Ovary (tissue), 10 donors: ENCODE measurements at places on chromosomes 3 and 15. TPM values are rescaled to one million over a fixed set of nuclear protein-coding genes. Genes with fewer than 3 reads are reported as not detected.
A peak's percentile ranks its signal among the peaks of the same experiment; 100 is the strongest.

Gene GPR149
- polyA plus RNA-seq = not detected

Gene TM4SF18
- 7.0 TPM for polyA plus RNA-seq

Gene SLC22A13
- not detected for polyA plus RNA-seq

Gene NRROS
- 3.2 TPM for polyA plus RNA-seq

Gene COL6A5
- 0.04 TPM for polyA plus RNA-seq

Gene PIGZ
- polyA plus RNA-seq = 1.8 TPM

Gene SEMA5B
- polyA plus RNA-seq = 1.3 TPM

Gene FBXL2
- polyA plus RNA-seq = 4.6 TPM

Gene CCDC33
- not detected for polyA plus RNA-seq

Gene WHAMM
- polyA plus RNA-seq = 10.2 TPM

DNA sequence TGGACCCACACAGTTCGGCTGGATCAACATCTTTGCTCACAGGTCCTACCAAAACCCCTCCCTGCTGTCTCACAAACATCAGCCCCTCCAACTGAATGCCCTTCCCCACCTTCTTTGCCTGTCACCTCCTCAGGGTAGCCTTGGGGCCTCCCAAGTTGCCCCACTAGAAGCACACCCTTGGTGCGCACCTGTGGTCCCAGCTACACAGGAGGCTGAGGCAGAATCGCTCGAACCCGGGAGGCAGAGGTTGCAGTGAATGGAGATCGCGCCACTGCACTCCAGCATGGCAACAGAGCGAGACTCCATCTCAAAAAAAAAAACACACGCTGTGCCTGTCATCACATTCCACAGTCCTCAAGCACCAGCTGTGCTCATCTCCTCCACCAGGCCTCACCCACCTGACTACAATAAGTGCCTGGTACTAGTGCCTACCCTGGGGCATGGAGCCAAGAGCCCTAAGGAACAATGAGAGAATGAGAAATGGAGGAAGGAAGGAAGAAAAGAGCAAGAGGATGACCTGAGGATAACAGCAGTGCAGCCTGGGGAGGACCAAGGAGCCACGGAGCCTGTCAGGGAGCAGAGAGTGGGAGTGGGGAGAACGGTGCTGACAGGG, 26.0 kb downstream of the RPN1 start:
- DNase-seq = no peak

DNA sequence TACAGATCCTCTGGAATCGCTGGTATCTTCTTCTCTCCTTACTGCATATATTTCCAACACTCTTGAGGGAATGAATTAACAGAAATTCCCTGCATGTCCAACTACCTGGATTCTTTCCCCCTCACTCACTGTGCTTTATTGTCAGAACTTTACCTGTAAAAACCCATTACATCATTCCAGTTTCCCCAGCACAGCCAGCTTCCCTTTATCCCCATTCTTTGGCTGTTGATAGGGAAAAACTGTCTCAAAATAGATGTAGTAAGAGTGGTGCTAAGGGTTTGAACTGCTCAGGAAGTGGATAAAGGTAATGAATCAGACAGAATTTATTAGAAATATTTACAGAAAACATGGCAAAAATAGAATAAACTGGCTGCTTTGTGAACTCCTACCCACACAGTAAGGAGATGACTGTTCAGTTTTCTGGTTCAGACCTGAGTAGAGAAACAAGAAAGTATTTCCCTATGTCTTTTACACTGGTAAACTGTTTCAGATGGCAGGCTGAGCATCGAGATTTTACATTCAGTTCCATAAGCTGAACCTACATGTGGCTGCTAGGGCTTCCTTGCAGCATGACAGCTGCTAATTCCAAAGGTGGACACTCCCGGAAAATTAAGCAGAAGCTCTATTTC, 188.4 kb downstream of the CPNE4 start:
- DNase-seq = no peak

DNA sequence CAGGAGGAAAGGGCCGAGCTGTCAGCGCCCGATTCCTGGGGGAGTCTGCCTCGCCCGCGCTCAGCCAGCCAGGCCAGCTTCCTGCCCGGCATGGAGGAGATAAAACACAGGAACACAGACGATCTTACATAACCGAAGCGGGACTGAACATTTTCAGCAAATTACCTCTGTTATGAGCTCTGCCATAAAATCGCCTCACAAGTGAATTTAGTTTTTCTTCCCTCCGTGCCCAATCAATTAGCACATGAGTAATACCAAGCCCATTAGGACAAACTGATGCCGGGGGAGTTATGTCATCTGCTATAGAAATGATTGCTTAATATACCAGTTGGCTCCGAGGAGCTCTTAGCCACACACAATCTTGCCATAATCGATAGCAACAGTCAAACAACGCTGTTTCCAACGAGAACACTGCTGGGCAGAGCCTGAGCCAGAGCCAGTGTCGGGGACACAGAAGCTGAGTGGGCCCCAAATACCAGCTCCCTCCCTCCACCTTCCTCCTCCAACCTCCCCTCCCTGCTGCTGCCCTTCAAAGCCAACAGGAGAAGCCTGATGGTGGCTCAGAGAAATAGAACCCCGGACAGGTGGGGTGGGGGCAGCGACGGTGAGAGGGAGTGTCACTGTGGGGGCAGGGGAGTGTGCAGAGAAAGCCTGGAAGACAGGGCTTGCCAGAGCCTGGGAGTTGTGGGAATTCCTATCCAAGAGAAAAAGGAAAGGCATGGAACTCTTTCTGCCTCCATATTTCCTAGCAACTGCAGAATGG, 279.4 kb upstream of the TLE3 start:
- peak; percentile 42 for DNase-seq

DNA sequence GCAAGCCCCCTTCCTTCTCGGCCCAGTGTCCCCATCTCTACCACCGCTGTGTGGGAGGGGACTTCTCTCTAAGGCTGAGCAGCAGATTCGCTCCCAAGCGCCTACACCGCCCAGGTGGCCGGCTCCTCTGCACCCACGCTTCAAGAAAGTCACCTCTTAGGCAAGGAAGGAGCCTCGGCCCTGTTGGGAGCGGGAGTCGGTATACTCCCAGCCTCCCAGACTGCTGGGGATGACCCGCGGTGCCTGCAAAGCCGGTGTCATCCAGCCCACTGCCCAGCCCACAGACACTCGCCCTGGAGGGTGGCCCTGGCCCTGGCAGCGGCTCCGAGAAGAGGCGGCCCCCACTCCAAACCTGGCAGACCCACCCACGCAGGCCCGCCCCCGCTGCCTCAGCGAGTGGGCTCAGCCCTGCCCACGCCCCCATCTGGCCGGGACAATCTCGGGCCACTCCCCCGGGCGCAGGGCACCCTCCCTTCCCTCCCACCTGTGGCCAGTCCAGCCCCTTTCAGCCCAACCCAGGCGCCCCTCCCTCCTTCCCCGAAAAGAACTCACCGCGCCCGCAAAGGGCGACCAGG, 396 bp downstream of the CHRNB4 start:
- no peak for DNase-seq

DNA sequence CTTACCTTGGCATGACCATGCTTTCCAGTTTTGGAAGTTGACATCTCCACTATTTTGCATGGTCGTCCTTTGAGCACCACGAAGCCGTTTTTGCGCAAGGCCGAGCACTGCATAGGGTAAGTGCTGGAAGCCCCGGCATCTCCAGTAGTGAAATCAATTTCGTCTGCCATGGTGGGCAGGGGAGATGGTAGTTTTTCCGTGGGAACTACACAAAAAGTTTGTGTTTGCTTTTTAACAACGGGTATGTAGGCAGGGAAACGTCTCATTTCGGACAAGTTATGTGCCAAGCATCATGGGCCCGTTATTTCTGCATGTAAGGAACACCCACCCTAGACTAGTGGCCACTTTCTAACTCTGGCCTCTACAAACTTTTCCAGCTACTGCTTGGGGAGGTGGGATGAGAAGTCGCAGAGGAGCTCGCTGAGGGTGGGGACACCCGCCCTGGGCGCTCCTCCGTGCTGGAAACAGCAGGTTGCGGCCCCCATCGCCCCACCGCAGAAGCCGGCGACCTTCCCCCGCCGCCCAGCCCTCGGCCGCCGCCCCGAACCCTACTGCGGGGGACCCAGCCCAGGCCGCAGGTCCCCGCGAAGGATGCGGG, 701 bp downstream of the EIF5A2 start:
- DNase-seq = no peak

GRCh38 chr15:88700716-88701115, 61.9 kb downstream of the ISG20 start:
- DNase-seq = no peak

GRCh38 chr3:173699353-173699752, 301.8 kb downstream of the NLGN1 start:
- DNase-seq = no peak

DNA sequence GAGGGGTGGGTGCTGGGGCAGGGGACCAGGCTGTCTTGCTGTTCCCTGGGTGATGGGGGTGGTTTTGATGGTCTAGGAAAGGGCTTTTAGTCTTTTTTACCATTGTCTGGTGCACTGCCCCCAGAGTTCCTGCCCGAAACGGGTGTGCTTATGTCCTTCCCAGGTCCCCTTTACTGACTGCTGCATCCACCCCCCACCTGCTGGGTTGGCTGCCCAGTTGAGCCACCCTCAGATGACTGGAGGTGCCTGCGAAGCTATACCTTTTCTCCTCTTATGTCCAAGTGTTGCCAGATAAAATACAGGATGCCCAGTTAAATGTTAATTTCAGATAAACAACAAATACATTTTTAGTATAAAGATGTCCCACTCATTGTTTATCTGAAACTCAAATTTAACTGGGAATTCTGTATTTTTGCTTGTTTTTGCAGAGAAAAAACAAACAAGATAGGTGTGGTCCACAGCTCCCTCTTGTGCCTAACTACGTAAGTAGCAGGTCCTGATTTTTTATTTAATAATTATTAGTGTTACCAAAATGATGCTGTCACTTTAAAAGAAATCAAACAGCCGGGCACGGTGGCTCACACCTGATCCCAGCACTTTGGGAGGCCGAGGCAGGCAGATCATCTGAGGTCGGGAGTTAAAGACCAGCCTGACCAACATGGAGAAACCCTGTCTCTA, 6.1 kb upstream of the RPP14 start:
- no peak for DNase-seq

DNA sequence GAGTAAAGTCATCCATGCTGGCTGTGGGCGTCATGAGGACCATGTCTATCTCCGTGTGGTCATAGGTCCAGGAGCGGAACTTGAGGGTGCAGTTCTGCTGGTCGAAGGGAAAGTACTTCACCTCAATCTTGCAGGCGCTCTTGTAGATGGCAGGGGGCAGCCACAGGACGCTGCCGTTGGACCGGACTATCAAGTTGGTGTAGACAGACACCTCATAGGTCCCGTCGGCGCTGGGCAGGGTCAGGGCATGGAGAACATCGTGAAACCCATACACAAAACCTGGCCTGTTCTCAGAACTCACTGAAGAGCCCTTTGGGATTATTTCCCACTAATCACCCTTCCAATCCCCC, 8.9 kb upstream of the CHRNA3 start:
- DNase-seq = no peak

- DNase-seq = no peak
Measured at GRCh38 chr3:30754426-30754825, 140.0 kb downstream of the GADL1 start.

GRCh38 chr3:112167758-112168157, 34.7 kb upstream of the GCSAM start:
- no peak for DNase-seq

GRCh38 chr3:170961616-170962400, 53.4 kb upstream of the EIF5A2 start:
- no peak for DNase-seq

DNA sequence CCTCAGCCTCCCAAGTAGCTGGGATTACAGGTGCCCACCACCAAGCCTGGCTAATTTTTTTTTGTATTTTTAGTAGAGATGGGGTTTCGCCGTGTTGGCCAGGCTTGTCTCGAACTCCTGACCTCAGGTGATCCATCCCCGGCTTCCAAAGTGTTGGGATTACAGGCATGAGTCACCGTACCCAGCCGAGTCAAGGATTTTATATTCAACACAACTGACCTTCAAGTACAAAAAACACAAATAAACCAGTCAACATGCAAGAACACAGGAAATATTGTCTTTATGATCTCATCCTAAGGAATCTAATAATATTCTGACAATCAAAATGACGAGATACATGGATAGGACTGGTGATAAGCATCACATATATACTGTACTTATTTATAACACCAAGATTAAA, 37.9 kb downstream of the TJP1 start:
- DNase-seq = no peak

GRCh38 chr3:39268549-39268900, 11.3 kb downstream of the CX3CR1 start:
- DNase-seq = no peak

- peak; percentile 54 for DNase-seq
Measured at GRCh38 chr15:39582286-39582976, 1.6 kb downstream of the THBS1 start.

DNA sequence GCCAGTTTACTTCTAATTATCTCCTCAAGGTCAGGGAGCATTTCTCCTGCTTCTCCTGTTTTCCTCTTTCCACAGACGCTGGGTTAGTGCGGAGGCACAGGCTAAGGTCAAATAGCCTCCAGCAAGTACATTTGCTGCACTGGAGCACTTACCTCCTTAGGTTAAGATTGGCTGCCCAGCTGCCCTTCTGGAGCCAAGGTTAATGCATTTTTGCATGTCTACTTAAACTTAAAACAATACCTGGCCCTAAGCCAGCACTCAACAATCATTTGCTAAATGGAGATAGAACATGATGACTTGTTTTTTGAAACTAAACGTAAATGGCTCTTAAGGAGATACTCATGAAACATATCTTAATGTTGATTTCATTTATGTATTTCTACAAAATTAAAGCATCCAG, 83.5 kb downstream of the SSR3 start:
- DNase-seq = no peak

DNA sequence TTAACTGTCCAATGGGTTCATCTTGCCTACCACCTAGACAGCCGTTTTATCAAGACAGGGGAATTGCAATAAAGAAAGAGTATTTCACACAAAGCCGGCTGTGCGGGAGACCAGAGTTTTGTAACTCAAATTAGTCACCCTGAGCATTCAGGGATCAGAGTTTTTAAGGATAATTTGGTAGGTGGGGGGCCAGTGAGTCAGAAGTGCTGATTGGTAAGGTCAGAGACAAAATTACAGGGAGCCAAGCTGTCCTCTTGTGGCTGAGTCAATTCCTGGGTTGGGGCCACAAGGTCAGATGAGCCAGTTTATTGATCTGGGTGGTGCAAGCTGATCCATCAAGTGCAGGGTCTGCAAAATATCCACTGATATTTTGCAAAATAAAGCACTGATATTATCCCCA, 29.9 kb upstream of the GPD1L start:
- DNase-seq = no peak

DNA sequence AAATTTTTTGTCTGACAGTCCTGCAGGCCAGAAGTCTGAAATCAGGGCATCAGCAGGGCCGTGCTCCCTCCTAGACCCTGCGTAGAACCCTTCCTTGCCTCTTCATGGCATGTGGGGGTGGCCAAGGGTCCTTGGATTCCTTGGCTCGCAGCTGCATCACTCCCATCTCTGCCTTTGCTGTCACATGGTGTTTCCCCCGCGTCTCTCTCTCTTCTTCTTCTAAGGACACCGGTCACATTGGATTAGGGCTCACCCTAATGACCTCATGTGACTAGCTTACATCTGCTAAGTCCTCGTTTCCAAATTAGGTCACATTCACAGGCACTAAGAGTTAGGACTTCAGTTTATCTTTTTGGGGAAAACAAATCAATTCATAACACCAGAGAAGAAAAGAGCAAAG, 12.0 kb downstream of the SLCO3A1 start:
- no peak for DNase-seq

- no peak for DNase-seq
Measured at GRCh38 chr3:158728851-158729250, 3.4 kb downstream of the RARRES1 start.

- DNase-seq = peak; percentile 79
Measured at GRCh38 chr3:14482271-14482721, 57.8 kb downstream of the GRIP2 start.

GRCh38 chr15:55398243-55398642, 9.9 kb downstream of the CCPG1 start:
- DNase-seq = no peak

- peak; percentile 83 for DNase-seq
Measured at GRCh38 chr15:67150023-67150860, 84.8 kb downstream of the SMAD3 start.
